Mucosa of descending colon (tissue), 3 donors: ENCODE measurements at places on chromosomes 6 and 20. TPM values are rescaled to one million over a fixed set of nuclear protein-coding genes. Genes with fewer than 3 reads are reported as not detected.

- DNase-seq: no peak
These were observed 27.9 kb downstream of the KAT14 start for GRCh38 chr20:18165553-18165952.

DNA sequence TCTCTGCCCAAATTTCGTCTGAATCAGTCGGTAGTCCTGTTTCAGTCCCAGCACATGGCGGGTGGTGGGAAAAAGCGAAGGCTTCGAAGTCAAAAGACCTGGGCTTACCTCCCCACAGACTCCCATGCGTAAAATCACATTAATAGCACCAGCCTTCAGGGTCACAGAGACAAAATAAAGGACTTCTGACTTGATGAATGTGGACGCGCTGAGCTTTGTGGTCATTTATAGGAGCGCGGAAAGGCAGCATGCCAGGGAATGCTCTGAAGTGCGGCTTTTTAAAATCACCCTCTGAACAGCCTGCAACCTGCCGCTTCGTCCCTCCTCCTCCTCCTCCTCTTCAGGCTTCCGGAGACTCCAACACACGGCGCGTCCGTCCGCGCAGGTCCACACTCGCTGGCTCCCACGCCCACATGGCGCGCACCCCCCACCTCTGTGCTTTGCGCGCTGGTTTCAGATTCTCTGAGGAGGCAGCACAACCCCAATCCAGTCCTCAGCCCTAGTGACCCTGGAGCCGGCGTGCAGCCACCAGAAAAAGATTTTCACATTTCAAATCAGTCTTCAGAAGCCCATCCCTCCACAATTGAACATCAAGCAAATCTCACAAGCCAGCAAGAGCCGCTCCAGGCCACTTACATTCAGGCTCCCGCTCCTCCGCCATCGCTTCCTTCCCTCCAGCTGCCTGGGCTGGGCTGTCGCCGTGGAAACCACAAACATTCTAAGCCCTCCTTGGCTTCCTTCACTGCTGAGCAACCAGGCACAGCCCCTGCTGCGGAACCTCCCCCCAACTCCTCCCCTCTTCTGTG lies at the start of gene C6orf118:
Gene C6orf118 (minus strand): TSS at position 680 of the 806 bp plus-strand sequence. CDS start 19 bp downstream, at position 661.
- no peak for DNase-seq

Gene GTSF1L
- total RNA-seq: not detected

DNA sequence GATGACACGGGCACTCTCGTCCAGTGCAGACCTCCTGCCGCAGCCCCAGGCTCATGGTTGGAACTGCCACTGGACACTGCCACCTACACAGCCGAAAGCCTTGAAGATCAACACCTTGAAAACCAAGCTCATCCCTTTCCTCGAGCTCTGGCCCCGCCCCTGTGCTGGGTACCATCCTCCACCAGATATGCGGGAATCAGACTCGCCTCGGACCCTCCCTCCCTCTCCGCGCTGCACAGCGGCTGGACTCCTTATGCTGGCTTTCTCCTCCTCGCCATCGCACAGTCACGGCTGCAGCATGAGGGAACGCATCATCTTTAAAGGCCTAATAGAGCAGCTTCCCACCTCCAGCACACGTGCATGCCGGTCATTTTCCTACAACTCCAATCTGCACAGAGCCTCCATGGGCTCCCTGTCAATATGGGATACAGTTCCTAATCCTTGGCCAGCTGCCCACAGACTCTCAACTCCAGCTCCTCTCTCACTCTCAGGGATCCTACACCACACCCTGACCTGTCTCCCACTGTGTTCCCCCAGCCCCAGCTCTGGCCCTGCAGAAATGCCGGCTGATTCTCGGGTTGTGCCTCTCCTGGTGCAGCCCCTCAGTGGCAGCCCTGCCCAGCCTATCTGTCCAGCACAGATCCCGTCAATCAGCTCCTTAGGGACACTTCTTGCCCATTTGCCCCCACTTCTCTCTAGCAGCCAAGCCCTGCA lies 23.2 kb downstream of the TXNDC5 start:
- no peak for DNase-seq

GRCh38 chr20:32678948-32679347 lies 5.2 kb upstream of the C20orf203 start:
- no peak for DNase-seq

Gene LHFPL5
- total RNA-seq: 0.19 TPM
